ENCODE measurements at places on chromosomes 11 and 22. TPM values are rescaled to one million over a fixed set of nuclear protein-coding genes. Genes with fewer than 3 reads are reported as not detected.
A peak's percentile ranks its signal among the peaks of the same experiment; 100 is the strongest.

DNA sequence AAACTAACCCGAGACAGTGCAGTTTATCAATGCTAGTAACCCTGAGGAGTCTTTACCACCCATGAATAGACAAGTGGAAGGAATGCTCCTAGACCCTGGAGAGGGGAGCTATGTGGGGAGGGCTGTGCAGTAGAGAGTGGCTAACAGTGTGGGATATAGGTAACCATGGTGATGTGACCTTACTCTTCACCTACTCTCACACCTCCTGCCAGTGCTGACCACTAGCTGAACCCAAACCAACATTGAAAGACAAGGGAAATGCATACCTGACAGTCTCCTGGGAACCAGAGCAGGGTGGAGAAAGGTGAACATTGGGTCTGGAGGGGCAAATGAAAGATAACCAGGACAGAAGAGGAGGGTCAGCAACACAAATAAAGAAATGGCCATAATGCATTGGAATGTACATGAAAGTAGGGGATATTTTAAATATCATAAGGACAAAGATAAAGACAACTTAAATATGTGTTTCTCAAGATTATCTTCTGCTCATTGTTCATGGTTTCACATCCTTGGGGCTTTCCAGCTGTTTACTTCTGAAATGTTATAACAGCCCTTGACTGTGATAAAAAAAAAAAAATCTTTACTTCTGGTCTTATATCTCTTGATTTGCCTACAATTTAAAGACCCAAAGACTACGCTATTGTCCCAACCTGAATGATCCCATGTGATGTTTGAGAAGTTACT, 983.3 kb upstream of the TENM4 start:
- DNase-seq, result peak; percentile 3

DNA sequence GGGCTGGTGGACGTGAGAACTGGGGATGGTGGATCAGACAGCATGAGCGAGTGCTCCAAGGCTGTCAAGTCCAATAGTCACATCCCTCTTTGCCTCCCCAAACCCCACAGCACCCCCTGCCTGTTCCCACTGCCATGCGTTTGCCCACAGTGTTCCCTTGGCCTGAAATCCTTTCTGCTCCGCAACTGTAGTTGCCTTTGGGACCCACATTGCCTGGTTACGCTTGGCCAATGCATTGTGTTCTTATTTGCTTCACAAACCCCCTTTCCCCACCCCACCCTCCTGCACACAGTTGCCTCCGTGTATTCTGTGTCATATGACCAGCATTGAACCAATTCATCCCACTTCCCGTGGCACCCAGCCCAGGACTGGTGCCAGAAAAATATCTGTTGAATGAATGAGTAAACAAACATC, 2.1 kb upstream of the KIAA0930 start:
- no peak for DNase-seq

- DNase-seq, result no peak
Observed at GRCh38 chr11:105699203-105699602, 89.3 kb downstream of the GRIA4 start.

Gene LYVE1
- 10.0 TPM for polyA plus RNA-seq

DNA sequence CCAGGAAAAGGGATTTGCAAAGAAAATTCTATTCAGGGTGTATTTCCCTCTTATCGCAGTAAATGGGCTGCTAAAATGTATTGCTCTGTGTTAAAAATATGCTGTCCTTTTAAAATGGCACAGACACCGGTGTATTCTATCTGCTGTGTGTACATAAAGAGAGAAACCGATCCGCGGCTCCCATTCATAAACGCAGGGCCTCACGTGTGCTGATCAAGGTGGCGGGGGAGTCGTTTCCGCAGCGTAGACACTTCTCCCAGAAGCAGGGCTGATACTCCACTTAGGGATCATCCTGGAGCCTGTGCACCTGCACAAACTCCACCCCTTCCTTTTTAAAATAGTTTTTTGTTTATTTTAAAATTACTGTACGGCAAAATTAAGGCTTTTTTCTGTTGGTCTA, 26.1 kb upstream of the IGSF9B start:
- no peak for DNase-seq

DNA sequence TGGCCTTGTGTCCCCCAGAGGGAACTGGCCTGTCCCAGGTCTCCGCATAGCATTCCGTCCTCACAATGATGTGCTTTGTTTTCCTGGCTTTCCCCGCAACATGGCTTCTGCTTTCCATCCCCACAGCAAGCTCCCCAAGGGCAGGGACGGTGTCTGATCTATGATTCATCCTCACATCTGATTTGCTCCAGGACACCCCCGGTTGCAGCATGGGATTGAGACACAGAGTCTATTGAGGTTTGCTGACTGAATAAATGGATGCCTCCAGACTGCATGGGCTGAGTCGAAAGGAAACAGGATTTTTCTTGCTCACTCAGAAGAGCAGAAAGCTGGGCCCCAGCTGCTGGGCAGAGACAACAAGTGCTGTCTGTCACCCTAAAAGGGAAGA, 40.2 kb downstream of the LMO1 start:
- no peak for DNase-seq

GRCh38 chr11:44654596-44654995, 72.2 kb upstream of the TSPAN18 start:
- no peak for DNase-seq

Gene OR8B12
- not detected for polyA plus RNA-seq

- peak; percentile 25 for DNase-seq
Observed at GRCh38 chr22:23008896-23009295, 61.4 kb upstream of the GNAZ start.

DNA sequence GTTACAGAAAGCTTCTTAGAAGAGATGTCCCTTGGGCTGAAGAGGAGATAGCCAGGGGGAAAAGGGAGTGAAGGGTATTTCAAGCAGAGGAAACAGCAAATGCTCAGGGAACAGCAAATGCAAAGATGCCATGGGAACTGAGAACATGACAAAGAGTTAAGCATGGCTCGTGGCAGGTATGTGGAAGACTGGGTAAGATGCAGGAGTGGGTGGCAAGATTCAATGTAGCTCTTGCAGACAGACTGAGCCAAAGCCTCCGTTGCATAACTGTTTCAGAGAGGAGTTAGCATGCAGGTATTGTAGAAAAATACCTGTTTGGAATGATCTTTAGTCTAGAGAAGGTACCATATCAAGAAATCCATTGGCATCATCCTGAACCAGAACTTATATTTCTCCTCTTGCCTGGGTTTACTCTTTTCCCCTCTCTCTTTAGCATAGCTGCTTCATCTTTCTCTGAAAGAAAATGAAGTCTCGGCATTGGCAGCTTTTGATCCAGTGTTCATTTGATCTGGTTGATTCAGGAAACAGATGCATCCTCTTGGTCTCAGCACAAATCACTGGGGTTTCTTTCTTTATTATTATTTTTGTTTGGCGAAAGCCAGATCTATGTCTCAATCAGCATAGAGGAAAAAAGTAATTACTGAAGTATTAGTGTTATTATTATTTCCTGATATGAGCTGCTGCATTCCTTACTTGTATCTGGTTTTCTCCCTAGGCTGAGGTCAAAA, 41.7 kb upstream of the NUP160 start:
- DNase-seq, result no peak

Data from kidney (tissue), 22 donors.